Naive thymus-derived CD4-positive, alpha-beta T cell (primary cell): ENCODE measurements at places on chromosomes 2 and 18. TPM values are rescaled to one million over a fixed set of nuclear protein-coding genes. Genes with fewer than 3 reads are reported as not detected.

DNA sequence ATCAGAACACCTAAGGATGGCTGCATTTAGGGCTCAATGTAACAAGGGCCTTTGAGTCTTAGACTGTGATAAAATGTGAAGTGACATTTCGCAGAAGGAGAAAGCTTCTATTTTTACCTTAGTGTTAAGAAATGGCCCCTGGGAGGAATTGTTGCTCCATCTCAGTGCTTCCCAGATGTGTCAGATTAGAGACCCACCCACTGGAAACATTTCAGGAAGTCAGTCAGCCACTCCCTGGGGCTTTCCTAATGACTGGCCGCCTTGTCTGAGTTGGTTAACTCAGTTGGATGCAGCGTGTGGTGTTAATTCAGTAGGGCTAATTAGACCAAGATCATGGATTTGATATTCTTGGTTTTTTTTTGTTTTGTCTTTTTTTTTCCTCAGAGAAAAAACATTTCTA lies 355.9 kb downstream of the PIK3C3 start:
- no peak overlapping the region for H3K27ac ChIP-seq
- H3K4me1 ChIP-seq: no peaks in the 10 kb centered on the region
- no peaks in the 10 kb centered on the region for H3K27me3 ChIP-seq

DNA sequence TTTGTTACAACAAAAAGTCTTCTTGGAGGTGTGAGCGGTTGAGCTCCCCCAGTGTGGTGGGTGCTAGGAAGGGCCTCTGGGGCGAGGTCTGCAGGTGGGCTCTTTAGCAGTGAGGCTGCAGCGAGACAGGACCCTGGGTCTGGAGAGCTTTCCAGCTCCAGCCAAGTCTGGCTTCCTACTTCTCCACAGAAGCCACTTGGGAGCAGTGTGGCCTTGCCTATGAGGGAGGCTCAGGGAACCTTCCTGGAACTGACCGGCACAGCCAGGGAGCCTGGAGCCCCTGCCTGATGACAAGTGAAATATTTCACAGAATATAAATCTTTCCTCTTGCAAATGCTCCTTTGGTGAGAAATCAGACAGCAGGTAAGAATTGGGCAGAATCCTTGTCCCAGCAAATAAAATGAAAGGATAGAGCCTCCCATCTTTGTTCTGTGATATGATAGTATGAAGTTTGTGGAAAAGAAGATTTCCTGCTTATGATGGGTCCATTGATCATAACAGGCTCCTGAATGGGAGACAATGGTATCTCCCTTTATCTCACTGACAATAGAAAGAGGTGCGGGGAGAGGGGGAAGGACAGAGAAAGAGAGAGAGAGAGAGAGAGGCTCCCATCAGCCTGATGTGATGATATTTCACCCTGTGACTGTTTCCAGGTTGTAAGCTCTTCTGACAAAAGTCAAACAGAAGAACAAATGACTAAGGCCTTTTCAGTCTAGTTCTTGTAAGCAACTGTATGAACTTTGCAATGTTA lies 289.8 kb upstream of the SPRED2 start:
- no peak overlapping the region for H3K4me3 ChIP-seq
- no peaks in the 10 kb centered on the region for H3K4me1 ChIP-seq
- H3K27me3 ChIP-seq: no peaks in the 10 kb centered on the region
- no peak overlapping the region for H3K27ac ChIP-seq
- no peaks in the 10 kb centered on the region for H3K36me3 ChIP-seq

DNA sequence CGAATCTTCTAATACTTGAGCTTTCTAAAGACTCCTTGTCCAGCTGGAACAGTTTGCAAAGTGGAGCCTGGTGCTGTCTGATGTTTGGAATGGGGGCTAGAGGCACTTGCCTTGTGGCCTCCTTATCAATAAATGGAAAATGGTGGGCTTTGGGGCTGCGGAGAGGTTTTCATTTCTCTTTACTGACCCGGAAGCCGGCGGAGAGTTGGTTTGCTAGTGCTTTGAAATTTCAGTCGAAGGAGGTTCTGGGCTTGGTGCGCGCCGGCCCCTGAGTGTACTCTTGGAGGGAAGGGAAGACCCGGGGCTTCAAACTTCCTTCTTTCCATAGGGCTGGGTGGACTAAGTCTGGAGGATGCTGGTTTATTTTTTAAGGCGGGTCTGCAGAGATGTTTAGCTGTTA lies 714 bp downstream of the RPIA start:
- H3K36me3 ChIP-seq: no peaks in the 10 kb centered on the region
- H3K27me3 ChIP-seq: no peaks in the 10 kb centered on the region

- no peaks in the 10 kb centered on the region for H3K27me3 ChIP-seq
- H3K27ac ChIP-seq: no peak overlapping the region
- no peaks in the 10 kb centered on the region for H3K36me3 ChIP-seq
Measured at GRCh38 chr2:226256709-226257376, 542.8 kb downstream of the IRS1 start.

DNA sequence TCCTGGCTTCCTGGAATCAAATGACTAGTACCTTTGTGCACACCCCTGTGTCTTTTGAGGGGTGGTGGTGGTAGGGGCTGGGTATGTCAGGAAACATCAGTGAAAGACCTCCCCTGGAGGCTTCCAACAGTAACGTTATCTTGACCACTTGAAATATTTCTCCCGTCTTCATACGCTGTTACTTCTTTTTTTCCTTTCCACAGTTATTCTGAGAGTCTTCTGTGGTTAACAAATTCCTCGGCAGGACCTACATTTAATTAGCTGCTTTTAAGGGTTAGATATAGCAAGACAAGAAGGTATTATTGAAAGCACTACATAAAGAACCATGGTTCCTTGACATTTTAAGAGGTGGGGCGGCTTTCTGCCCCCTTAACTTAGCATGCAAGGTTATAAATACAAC lies 34.6 kb downstream of the UGP2 start:
- H3K4me3 ChIP-seq: no peak overlapping the region
- no peak for DNase-seq
- H3K27me3 ChIP-seq: no peaks in the 10 kb centered on the region
- H3K4me1 ChIP-seq: no peaks in the 10 kb centered on the region
- H3K27ac ChIP-seq: no peak overlapping the region
- H3K36me3 ChIP-seq: peaks cover 14% of the 10 kb centered on the region

DNA sequence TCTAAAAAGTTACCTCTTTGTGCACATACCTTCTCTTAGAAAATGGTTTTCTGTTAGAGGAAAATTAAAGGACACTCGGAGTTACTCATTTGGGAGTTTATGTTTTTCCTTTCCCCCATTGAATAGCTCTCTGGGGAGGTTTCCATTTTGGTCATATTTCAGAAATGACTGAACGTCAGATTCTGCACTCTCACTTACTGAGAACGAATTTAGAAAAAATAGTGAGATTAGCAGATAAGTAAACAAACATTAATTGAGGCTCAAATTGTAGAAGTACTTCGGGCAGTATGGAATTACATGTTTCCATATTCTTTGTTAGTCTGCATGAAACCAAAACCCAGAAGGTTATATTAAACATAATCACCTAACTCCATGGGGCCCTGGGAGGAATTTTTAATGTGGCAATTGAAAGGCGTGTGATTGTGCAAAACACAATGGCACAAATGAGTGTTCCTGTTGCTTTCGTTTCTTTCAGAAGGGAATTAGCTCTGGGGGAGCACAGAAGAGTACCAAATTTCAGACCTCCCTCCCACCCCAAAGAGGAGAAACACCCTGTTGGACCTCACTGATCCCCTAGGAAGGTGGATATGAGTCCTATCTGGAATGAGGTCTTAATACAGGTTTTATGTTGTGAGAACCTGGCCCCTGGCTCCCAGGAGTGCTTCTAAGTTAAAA lies 212.3 kb downstream of the BCL2 start:
- DNase-seq: no peak
- H3K4me3 ChIP-seq: no peak overlapping the region
- H3K27ac ChIP-seq: no peak overlapping the region

DNA sequence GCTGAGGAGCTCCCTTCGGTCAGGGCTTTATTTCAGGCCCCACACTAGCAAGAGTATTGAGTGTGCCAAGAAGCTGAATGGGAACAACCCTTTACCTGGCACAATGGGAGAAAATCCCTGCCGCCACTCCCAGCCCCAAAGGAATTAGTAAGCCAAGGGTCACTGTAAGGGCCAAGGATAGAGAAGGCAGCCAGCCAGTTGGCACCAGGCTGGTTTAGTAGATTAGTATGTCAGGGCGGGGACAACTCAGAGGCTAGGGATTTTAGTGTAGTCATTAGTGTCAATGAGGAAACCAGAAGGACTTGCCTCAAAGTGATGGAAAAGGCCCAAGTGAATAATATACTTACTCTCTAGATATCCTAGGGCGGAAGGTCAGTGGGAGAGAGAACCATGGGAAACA lies 34.9 kb upstream of the CYP26B1 start:
- no peak overlapping the region for H3K4me3 ChIP-seq
- no peak for DNase-seq
- H3K27ac ChIP-seq: no peak overlapping the region
- no peaks in the 10 kb centered on the region for H3K27me3 ChIP-seq

The KRTCAP3 gene
- polyA plus RNA-seq: 0.39 TPM

The TRABD2A gene
- 204 TPM for polyA plus RNA-seq

The TTR gene
- polyA plus RNA-seq: not detected
